ENCODE measurements at places on chromosomes 3 and 15.

DNA sequence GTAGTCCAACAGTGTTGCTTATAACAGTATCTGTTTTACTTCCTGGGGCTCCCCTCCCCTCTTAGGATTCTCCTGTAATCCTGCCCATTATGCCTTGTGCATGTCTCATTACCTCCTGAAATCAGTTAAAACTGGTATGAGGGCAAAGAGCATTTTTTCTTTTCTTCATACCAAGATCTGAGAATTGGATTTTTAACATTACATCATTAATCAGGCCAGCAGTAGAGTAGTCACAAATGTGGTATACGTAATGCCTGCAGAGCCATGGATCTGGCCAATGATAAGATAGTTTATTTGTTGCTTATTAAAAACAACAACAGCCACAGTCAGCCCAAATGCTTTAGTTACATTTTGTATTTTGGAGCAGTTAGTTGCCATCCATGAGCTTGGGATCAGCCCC lies 23.2 kb downstream of the ARID3B start:
- DNase-seq: no peak

- DNase-seq: no peak
These were observed 6.6 kb upstream of the MNS1 start for GRCh38 chr15:56471440-56472069.

- DNase-seq: no peak
These were observed 185.9 kb upstream of the GBE1 start for GRCh38 chr3:81947359-81947758.

- no peak for DNase-seq
These were observed 237.5 kb downstream of the FOXP1 start for GRCh38 chr3:71346061-71346460.

- DNase-seq: no peak
These were observed 5.9 kb downstream of the CMC1 start for GRCh38 chr3:28247286-28247685.

DNA sequence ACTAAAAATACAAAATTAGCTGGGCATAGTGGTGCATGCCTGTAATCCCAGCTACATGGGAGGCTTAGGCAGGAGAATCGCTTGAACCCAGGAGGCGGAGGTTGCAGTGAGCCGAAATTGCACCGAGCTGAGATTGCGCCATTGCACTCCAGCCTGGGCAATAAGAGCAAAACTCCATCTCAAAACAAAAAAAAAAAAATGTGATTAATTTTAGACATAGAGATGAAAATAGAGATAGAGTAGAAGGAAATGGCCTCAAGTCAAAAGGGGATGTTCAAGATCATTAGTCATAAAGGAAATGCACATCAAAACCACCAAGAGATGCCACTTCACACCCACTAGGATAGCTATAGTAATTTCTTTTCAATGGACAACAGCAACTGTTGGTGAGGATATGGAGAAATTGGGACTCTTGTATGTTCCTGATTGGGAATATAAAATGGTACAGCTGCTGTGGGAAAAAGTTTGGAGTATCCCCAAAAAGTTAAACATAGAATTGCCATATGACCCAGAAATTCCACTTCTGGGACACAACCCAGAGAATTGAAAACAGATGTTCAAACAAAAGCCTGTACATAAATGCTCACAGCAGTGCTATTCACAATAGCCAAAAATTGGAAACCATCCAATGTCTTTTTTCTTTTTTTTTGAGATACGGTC lies 55.4 kb downstream of the ABHD2 start:
- peak; percentile 89 for DNase-seq

DNA sequence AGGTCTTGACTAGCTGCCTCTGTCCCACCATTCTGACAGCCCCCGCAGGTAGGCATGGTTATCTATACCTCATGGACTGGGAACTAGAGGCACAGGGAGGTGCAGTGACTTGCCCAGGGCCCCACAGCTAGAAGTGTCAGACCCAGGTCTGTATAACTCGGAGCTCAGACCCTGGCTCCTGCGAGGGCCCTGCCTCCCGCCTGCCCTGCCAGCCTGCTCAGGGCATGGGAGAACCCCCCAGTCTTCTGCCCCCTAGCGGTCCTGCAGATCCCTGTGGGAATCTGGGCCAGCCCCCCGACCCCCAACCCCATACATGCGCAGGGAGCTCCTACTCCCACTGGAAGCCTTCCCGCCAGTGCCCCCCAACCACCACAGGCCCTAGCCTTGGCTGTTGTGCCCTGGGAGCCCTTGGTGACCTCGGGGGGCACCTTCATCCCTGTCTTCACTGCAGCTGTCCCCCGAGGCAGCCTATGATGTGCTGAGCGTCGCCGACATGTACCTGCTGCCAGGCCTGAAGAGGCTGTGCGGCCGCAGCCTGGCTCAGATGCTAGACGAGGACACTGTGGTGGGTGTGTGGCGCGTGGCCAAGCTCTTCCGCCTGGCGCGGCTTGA lies 6.9 kb downstream of the ABTB1 start:
- no peak for DNase-seq
